ENCODE measurements at places on chromosomes 11 and 22. TPM values are rescaled to one million over a fixed set of nuclear protein-coding genes. Genes with fewer than 3 reads are reported as not detected.

The PLEKHA7 gene
- total RNA-seq: 56.2 TPM

The TRPM5 gene
- not detected for total RNA-seq

The TH gene
- total RNA-seq: 0.06 TPM

The UPK2 gene
- total RNA-seq: 0.87 TPM

The STK33 gene
- total RNA-seq: 3.8 TPM

The HBB gene
- total RNA-seq: 0.24 TPM

The FANCF gene
- 7.3 TPM for total RNA-seq

The VSIG10L2 gene
- total RNA-seq: not detected

The FREY1 gene
- total RNA-seq: 0.46 TPM

The CHORDC1 gene
- 67.2 TPM for total RNA-seq

The OR8B8 gene
- not detected for total RNA-seq

The FDXACB1 gene
- 1.4 TPM for total RNA-seq

The TESMIN gene
- total RNA-seq: 5.1 TPM

The ARRB1 gene
- 20.2 TPM for total RNA-seq

The TMEM132A gene
- 138 TPM for total RNA-seq
